ENCODE measurements at places on chromosomes 1 and 21.

DNA sequence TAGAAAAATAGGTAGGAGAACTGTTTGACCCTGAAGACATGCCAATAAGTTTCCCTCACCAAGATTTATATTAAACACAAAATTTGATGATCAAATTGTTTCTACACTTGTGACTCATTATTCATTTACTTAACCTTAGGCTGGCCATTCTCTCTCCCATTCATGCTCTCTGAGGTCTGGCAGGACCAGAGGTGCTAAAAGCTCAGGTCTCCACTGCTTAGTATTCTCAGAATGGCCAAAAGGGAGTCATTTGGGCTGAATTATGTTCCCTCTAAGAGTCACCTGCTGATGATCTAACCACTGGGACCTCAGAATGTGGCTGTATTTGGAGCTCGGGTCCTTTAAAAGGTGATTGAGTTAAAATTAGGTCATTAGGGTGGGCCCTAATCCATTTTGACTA lies 47.1 kb upstream of the ATP1B1 start:
- no peak for DNase-seq

- DNase-seq: no peak
Measured at GRCh38 chr1:243927381-243927780, 77.3 kb upstream of the AKT3 start.

GRCh38 chr21:36587388-36587787 lies 107.5 kb upstream of the CLDN14 start:
- no peak for DNase-seq

- no peak for DNase-seq
Measured at GRCh38 chr1:227391211-227391610, 72.9 kb upstream of the CDC42BPA start.

DNA sequence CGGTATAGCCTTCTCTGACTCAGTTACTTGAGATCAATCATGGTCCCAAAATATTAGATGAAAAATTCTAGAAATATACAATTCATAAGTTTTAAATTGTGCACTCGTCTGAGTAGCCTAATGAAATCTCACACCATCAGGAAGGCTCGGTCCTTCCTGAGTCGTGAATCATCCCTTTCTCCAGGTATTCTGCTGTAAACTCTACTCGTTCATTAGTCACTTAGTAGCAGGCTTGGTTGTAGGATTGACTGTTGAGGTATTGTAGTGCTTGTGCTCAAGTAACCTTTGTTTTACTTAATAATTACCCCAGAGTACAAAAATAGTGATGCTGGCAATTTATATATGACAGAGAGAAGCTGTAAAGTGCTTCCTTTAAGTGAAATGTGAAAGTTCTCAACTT lies 238.7 kb downstream of the OLFM3 start:
- no peak for DNase-seq

DNA sequence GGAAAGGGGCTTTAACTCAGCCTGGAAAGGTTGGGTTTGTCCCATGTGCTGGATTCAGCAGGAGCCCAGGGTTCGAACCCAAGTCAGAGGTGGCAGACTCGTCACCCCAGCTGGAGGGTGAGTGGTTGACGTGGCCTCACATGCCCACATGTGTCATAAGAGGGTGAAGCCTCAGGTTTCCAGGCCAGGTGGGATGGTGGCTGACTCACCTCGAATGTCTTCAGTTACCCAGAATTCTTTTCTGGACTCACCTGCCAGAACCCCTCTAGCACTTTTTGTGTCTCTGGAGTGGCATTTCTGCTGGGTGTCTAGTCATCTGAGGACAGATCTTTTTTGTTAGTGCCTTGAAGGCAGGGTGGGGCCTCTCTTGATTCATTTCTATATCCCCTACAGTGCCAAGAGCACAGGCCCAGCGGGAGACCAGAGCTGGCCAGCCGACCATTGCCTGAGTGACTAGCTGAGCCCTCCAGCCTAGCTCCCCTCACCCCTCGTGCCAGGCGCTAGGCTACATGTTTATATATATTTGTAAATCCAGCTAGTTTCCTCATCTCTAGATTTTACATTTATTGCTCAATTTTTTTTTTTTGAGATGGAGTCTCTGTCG lies 28.1 kb downstream of the IL6R start:
- no peak for DNase-seq

GRCh38 chr1:47181955-47182675 lies 7.7 kb downstream of the PDZK1IP1 start:
- DNase-seq: no peak

DNA sequence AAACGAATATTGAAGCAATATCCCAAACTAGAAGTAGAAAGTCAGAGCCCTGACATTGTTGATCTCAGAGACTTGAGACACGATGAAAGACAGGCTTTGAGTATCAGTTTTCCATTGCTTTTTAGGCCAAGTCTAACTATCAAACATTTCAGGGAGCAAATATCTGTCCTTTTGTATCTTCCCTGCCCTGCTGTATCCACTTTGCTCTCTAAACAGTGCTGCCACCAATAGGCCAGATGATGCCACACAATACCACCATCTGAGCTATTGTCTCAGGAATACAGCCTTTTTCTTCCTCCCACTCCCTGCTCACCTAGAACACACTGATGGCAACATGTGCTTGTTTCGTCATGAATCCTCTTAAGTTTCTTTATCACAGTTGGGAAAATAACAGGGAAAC lies 62.6 kb upstream of the SPAG17 start:
- peak; percentile 39 for DNase-seq

- no peak for DNase-seq
Measured at GRCh38 chr1:192402571-192402970, 85.8 kb downstream of the RGS21 start.

GRCh38 chr1:228552596-228553176 lies 65.5 kb downstream of the RNF187 start:
- DNase-seq: no peak

- DNase-seq: no peak
Measured at GRCh38 chr1:67916140-67916886, 83.0 kb upstream of the GNG12 start.

DNA sequence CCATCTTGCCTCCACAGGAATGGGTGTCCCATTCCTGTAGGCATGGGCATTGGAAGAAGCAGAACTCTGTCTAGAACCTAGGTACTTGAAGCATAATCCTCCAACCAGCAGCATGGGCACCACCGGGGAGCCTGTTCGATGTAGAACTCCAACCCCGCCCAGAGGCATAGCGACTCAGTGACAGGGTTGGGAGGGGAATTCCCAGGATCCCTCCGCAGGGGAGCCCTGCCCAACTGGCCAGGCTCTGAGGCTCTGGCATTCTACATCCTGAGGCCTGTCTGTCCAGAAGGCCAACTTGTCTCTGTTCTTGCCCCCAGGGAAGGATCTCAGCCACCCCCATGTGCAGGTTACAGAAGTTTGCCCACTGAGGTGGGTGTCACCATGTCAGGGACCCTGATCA lies 38.2 kb downstream of the CACNA1S start:
- no peak for DNase-seq

DNA sequence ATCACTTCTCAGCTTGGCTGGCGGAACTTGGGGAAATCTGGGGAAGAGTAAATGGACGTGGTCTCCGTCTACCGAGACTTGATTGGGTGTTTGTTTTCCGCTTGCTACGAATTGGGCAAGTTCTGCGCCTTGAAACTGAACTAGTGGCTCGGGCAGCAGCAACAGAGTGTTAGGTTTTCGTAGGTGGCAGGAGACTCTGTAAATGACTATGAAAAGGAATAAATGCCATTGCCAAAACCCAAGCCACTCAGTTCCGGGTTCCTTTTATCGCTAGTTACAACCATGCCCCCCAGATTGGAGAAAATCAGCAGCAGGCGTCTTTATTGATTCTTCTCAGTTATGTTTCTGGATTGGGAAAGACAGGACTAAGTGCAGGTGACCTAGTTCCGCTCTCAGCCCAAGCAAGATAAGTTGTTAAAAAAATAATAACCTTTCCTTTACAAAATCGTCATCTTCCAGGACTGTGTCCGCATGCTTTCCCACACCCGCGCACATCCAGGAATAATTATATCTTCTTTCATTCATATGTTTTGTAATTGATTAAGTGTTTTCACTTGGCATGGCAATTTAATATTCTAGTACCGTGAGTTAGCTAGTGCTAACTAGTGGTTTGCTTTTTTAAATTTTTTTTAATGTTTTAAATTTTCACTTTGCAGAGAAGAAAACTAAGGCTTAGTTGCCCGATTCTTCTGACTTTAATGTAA lies 3.4 kb downstream of the LHX9 start:
- DNase-seq: no peak

DNA sequence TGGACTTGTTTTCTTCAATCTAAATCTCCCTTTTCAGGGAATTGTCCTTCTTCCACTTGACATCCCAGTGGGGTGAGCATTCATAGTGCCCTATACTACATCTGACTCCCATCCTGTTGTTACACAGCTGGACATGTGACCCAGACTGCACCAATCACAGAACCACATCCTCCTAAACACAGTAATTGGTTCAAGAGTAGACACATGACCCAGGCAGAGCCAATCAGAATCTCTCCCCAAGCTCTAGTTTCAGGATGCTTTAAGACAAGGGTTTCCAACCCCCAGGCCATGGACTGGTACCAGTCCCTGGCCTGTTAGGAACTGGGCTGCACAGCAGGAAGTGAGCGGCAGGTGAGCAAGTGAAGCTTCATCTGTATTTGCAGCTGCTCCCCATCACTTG lies 5.6 kb upstream of the DDOST start:
- DNase-seq: no peak

GRCh38 chr1:10694274-10694632 lies 102.2 kb downstream of the CASZ1 start:
- no peak for DNase-seq

DNA sequence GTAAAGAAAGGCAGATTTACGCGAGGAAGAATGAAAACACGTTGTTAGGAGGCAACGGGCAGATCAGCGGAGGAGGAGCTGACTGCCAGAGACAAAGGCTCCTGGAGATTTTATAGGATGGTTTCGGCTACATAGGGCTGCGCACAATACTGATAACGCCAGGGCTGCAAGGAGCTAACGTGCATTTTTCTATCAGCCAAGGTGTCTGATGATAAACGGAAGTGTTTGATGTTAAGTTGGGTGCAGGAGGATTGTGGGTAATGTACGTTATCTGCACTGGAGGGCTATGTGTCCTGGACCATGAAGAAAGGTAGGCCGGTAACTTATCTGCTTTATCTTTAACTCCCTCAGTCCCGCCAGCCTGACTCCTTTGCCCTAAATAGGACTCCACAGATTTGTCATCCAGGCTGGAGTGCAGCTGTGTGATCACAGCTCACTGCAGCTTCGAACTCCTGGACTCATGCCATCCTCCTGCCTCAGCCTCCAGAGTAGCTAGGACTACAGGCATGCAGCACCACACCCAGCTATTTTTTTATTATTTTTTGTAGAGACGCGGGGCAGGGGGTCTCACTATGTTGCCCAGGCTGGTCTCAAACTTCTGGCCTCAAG lies 29.6 kb downstream of the SETD4 start:
- DNase-seq: no peak

GRCh38 chr1:102879439-102879993 lies 228.8 kb downstream of the COL11A1 start:
- peak; percentile 67 for DNase-seq

GRCh38 chr1:1929639-1930545 lies 10.8 kb upstream of the TMEM52 start:
- DNase-seq: no peak

GRCh38 chr1:94514095-94514727 lies 27.3 kb downstream of the F3 start:
- peak; percentile 51 for DNase-seq

GRCh38 chr1:170049176-170049800 lies 25.2 kb downstream of the KIFAP3 start:
- no peak for DNase-seq

DNA sequence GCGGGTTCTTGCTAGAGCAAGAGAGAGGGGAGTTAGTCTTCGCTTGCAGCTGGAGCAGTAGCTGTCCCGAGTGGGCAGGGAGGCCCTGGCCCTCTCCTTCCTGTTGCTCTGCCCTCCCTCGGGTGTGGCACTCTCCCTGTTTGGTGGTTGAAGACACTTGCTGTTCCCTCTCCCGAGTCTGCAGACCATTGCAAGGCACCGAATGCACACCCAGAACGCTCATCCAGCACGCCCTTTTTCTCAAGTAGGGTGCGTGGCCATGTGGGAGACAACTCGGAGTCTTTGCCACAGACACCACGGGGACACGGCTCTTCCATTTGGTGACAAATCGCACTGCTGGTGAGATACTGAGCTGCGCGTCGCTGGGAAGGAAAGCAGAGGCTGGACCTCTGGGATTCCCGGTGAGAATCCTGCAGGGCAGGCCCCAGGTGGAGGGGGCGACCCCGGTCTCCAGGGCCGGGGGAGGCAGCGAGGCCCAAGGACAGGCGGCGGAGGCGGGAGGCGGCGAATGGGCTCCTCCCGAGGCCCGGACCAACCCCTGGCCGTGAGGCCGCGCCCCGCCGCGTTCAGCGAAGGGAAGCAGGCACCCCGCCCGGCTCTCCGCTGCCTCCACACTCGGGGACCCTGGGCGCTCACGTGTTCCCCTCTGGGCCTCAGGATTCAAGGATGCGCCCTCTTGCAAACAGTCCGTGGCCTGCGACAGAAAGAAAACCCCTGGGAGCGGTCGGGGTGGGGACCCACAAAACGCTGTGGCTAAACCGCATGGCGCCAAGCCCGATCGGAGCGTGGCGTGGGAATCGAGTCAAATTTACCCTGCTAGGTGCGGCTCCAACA lies 10.4 kb upstream of the TMEM200B start:
- DNase-seq: peak; percentile 30

- no peak for DNase-seq
Measured at GRCh38 chr1:109705411-109705810, 6.6 kb upstream of the GSTM5 start.

DNA sequence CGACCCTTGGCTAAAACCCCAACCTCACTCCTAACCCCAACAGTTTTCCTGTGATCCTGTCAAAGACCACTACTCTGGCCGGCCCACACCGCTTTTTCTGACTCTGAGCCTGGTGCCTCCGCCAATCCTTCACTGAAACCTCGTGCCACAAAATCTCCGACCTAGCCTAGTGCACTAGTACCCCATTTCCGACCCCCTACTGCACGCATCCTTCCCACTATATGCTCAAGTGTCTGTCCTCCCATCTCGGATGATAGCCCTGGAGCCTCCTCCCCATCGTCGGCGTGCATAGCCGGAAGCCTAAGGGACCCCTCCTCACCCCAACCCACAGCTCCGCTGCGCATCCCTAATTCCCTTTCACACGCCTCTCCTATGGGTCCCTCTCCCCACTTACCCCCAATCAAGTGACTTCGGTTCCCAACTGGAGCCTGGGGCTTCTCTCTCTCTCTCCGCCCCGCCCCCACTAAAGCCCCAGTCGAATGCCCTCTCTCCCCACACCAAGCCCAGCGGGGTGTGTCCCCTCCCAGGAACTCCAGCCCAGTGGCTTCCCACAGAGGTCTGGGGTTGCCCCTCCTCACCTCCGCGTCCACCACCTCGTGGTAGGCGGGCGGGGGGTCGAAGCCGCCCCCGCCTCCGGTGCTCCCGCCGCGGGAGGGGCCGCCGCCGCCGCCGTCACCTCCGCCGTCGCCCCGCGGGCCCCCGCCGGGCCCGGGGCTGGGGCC lies 791 bp downstream of the USP24 start:
- DNase-seq: peak; percentile 57

- DNase-seq: no peak
Measured at GRCh38 chr1:91674107-91674506, 173.5 kb downstream of the CDC7 start.

- DNase-seq: no peak
Measured at GRCh38 chr1:41030872-41031616, 9.5 kb upstream of the SLFNL1 start.

GRCh38 chr1:201383647-201384405 lies 6.3 kb upstream of the TNNT2 start:
- peak; percentile 88 for DNase-seq

All from AG20443 (cell line).